ENCODE measurements at places on chromosomes 2 and 18.
A peak's percentile ranks its signal among the peaks of the same experiment; 100 is the strongest.

GRCh38 chr18:45993438-45993837, 26.3 kb upstream of the EPG5 start:
- DNase-seq = no peak

DNA sequence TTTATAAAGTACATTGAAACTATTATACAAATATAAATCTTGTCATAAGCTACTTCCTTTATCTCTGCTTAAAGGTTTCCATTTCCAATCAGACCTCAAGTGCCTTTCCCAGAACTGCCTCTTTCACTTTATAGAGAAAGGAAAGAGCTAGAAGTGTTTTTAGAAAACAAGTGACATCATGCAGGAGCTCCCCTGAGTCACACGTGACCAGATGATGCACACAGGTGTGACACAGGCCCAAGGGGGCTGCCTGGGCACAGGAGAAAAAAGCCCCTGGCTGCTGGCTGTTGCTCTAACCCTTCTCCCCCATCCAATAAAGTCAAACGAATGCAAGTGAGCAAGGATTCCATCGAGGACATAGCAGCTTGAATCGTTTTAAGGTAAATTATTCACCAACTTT, 21.4 kb upstream of the SH3BP4 start:
- DNase-seq = no peak

DNA sequence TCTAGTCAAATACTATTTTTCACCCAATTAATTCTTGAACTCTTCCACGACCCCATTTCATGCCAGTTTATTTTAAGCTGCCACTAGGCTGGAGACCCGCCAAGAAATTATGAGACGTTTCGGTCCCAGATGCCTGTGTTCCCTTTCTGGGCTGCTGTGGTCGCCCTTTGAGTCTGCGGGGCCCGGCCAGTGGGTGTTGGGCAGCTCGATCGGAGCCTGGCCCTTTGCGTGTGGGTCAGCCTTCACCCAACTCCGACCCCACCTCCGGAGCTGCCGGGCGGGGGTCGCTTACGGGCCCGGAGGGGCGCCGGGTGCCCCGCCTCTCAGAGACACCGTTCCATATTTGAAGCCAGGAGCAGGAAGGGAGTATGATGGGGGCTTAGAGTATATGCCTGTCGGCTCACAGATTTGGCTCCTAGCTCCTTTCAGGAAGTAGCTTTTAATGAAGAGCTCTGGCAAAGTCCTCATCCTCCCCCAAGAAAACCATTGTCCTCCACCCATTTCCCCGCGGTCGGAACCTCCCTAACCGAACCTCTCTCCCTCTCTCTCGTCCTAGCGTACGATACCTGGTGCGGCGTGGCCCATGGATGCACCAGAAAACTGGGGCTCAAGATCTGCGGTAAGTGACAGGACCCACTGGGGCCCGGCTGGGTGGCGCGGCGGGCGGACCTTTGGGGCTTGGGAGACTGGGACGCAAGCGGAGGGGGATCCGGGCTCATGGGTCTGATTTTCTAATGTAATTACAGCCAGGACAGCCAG, 5.0 kb downstream of the GAD1 start:
- no peak for DNase-seq

DNA sequence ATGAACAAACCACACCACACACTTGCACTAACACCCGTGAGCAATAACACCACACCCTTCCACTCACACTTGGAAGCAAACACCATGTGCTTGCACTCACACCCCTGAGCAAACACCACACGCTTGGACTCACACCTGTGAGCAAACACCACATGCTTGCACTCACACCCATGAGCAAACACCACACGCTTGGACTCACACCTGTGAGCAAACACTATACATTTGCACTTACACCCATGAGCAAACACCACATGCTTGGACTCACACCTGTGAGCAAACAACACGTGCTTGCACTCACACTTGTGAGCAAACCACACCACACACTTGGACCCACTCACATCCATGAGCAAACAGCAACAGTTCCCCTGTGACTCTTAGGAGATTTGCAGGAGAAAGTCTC, 24.4 kb downstream of the SNTG2 start:
- DNase-seq = no peak

- no peak for DNase-seq
Measured at GRCh38 chr2:172909454-172909853, 166.2 kb upstream of the MAP3K20 start.

- DNase-seq = no peak
Measured at GRCh38 chr2:55590810-55591440, 26.5 kb downstream of the PPP4R3B start.

GRCh38 chr2:99706735-99707134, 216.9 kb upstream of the REV1 start:
- DNase-seq = no peak

- DNase-seq = no peak
Measured at GRCh38 chr2:62270728-62271127, 74.8 kb downstream of the B3GNT2 start.

DNA sequence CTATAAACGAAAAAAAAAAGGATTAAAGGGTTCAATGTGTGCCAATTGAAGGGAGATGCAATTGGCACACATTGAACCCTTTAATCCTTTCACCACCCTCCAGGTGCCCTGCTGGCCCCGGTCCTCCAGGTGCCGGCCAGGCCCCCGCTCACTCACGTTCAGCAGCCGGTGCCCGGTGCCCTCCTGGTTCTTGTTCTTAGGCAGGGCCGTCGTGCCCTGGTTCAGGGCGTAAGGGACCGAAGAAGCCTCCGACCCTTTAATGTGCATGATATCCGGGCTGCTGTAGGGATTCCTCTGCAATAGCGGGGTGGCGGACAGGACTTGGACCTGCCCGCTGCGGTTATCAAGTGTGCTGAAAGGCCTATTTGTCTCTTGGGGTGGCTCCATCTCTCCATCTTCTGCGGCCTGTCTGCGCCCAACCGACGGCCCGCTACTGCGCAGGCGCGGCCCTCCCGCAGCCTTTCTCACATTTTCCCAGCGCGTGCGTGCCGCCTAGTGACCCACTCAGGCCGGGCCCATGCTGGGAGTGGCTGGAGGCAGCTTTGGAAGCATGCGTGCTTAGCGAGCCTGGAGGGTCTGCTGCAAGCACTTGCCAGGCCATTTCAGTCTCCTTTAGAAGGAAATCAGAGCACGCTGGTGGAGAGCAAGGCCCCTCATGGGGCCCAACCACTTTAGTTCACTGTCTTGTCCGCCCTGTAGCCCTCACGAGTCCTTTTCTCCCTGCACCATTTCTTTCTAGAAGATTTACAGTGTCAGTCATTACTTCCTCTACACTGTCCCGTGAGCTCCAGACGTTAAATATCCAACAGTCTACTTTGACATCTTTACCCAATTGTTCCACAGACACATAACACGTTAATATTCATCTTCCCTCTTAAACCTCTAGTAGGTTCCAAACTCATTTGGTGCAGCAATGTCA, 24.3 kb downstream of the TMEM237 start:
- DNase-seq = peak; percentile 11

- DNase-seq = no peak
Measured at GRCh38 chr2:1728821-1729220, 15.5 kb downstream of the PXDN start.

- DNase-seq = no peak
Measured at GRCh38 chr2:171800639-171801038, 93.4 kb downstream of the SLC25A12 start.

DNA sequence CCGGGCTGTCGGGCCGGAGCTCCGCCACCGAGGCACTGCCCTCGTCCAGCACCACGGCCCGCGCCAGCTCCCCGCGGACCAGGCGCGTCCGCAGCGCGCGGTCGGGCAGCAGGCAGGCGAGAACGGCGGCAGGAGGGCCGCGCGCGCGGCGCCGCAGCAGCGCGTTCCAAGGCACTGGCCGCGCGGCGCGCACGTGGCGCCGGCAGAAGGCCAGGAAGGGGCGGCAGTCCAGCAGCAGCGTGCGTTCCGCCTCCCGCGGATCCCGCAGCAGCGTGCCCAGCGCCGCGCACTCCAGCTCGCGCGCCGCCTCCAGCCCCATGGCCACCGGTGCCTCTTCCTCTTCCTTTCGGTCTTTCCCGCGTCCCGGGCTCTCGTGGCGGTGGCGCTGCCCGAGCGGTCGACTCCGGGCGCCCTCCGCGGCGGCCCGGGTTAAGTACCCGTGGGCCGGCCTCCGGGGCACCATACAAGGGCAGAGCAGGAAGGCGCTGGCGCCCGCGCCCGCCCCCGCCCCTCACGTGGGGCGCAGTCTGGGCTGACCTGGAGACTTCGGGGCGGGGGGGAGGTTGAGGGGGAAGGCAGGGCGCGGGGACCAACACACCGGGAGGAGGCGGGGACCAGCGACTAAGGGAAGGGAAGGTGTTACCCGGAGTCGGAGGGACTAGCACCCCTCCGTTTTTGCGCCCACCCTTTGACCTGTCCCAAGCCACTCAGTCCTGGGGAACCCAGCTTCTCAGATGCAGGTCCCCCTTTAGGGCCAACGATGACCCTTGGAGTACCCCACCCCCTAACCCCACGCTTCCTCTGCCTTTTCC, at the start of gene DUSP2:
TSS of gene DUSP2 (minus strand) at position 405 of the 812 bp plus-strand sequence. CDS start at position 319, 86 bp downstream.
- DNase-seq = no peak

DNA sequence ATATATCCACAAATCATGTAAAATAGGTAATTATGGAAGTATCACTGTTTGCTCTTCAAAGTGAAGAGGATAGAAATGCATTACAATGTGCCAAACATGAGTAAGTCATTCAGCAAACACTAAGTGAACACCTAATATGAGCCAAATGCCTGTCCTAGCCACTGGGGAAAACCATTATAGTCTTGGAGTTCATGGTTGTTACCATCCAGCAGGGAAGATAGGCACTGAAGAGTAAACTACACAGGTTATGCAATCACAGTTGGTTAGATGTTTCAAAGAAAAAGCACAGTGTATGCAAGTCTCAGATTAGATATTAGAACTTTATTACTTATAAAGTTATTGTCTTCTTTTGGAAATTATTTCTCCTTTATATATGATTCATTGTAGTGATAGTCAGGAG, 3.9 kb upstream of the SERPINB2 start:
- DNase-seq = no peak

Data from nucleus accumbens (tissue), 56 donors.